Activated CD8-positive, alpha-beta memory T cell treated with anti-CD3 and anti-CD28 coated beads, Interleukin-2, amount 10 ng/mL, durations not matched to agents 7 days and 5 days (primary cell): ENCODE measurements at places on chromosomes 16 and 17. TPM values are rescaled to one million over a fixed set of nuclear protein-coding genes. Genes with fewer than 3 reads are reported as not detected.

DNA sequence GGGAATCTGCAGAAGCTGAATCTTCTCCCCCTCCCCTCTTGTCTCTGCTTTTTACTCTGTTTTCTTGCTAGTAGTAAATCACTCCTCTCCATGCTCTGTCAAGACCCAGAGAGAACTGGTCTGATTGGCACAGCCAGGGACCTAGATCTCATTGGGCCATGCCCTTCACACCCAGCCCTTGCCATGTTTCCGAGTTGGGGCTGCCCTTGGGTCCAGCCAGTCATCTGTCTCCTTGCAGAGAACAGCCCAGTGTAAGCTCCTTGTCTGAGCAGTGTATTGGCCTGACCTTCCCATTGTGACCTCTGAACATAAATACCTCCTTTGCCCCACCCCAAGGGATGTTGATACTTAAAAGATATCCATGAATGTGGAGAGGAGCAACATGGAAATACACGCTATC, 3.9 kb downstream of the MMP15 start:
- peaks cover 9% of the 10 kb centered on the region for H3K4me1 ChIP-seq
- peaks cover 18% of the 10 kb centered on the region for H3K27me3 ChIP-seq
- DNase-seq, result no peak
- no peaks in the 10 kb centered on the region for H3K36me3 ChIP-seq

DNA sequence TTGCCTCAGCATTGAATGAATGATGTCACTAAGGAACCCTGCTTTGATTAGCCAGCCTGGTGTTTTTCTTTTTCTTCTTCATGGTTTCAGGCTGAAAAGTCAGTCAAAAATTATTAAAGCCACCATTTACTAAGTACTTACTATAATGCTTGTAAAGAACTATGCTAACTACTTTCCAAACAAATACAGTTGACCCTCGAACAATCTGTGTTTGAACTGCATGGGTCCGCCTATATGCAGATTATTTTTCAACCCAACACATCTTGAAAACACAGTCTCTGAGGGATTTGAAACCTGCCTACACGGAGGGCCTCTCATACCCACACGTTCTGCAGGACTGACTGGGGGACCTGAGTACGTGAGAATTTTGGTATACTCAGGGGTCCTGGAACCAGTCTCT, 136.3 kb downstream of the PARN start:
- H3K27me3 ChIP-seq, result no peaks in the 10 kb centered on the region
- H3K27ac ChIP-seq, result no peak overlapping the region
- DNase-seq, result no peak
- peaks cover 5% of the 10 kb centered on the region for H3K36me3 ChIP-seq
- H3K4me3 ChIP-seq, result no peak overlapping the region

- H3K27ac ChIP-seq, result no peak overlapping the region
- H3K4me1 ChIP-seq, result peaks cover 6% of the 10 kb centered on the region
- H3K36me3 ChIP-seq, result no peaks in the 10 kb centered on the region
- no peak for DNase-seq
Observed at GRCh38 chr17:42160531-42160910, 5.7 kb upstream of the RAB5C start.

GRCh38 chr16:85637808-85638647, 24.9 kb downstream of the GSE1 start:
- no peak for DNase-seq
- no peak overlapping the region for H3K27ac ChIP-seq

IL17C gene
- not detected for total RNA-seq
